ENCODE measurements at places on chromosomes 5 and 9.

DNA sequence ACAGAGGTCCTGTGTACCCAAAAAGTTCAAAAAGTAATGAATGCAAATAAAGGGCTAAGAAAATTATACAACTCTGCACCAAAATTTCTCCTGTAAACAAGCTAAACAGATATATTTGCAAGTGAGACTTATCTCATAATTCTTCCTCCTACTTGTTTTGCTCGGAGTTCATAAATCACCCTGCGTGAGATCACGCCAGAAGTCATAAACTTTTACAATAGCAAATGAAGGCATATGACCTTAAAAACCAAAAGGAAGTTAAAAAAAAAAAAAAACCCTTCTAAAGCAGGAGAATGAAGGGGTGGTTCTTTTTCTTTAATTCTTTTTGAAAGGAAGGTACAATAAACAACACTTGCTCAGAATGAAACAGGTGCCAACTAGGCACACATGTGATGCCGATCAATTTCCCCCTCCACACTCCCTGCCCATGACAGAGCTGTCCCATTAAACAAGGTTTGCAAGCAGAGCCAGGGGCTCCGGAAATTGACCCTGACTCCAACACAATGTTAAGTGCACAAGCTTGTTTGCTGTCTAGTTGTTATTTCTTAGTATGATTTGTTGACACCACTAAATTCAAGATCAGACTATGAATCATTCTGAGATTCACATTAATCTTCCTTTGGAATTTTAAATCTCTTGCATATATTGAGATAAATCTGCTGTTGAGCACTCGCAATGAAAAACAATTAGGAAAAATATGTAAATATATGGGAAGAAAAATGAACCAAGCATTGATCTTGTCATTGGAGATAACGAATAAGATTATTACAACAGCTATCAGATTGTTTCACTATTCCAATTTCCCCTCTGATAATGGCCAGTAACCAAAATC lies 46.3 kb downstream of the DROSHA start:
- DNase-seq: no peak

DNA sequence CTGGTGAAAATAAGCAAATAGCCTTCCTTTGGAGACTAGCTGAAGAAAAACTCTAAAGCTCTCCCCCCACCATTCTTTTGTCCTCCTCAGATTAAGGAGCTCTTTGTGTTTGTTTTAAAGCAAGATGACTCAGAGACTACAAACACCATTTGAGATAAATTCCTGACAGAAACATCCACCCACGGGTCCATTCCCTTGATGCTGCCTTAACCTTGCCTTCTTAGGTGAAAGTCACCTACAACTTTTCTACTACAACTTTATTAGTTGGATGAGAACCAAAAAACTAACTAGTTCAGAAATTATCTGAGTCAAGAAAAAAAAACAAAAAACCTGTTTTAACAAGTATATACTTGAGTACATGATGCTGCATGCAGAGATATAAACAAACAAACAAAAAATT lies 831.1 kb downstream of the NR2F1-AS1 start:
- peak; percentile 36 for DNase-seq

DNA sequence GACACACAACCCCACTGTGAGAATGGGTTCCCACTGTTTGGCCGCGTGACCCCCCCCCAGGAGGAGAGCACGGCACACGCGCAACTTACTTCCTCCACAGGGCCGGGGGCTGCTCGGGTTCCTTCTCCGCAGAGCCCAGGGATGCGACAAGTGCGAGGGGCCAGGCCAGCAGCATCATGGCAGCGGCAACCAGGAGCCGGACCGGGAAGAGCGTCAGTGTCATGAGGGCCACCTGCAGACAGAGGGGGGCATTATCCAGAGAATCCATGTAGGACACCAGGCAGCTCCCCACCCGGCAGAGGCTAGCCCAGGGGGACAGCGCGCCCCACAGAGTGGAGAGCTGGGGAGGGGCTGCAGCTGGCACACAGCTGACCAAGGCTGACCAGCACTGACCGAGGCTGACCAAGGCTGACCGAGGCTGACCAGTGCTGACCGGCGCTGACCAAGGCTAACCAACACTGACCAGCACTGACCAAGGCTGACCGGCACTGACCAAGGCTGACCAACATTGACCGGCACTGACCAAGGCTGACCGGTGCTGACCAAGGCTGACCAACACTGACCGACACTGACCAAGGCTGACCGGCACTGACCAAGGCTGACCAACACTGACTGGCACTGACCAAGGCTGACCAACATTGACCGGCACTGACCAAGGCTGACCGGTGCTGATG lies 22.3 kb downstream of the LPCAT1 start:
- DNase-seq: no peak

DNA sequence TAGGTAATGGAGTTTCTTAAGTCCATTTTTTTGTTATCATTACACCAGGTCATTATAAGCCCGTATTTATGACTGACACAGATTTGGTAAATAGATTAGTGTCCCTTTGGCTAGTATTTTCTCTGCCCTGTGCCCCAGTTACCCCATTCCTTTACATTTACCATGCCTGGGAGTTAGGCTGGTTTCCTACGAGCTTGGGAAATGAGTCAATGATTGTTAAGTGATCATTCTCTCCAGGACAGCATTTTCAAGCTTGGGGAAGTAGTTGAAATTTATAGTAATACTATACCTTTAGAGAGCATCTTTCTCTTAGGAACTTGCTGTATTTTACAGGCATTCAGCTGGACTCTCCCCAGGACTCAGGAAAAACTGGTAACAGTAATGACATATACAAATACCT lies 573.1 kb downstream of the TLE4 start:
- no peak for DNase-seq

DNA sequence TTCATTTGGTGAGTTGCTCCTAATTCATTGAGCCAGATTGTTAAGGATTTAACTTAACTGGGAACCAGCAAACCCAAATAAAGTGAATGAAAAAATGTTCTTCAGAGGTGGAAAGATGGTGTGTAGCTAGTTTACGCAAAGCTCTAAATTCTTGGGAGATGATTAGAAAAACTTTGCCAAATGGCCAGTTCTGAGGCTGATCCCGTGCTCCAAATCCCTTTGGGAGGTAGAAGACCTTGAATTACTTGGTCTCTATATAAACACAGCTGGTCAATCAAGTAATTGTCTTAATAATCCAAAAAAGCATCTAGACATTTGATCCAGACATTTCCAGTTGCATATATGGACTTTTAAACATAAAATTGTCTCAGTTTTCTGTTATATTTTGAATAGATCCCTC lies 11.4 kb downstream of the ACTL7B start:
- no peak for DNase-seq

DNA sequence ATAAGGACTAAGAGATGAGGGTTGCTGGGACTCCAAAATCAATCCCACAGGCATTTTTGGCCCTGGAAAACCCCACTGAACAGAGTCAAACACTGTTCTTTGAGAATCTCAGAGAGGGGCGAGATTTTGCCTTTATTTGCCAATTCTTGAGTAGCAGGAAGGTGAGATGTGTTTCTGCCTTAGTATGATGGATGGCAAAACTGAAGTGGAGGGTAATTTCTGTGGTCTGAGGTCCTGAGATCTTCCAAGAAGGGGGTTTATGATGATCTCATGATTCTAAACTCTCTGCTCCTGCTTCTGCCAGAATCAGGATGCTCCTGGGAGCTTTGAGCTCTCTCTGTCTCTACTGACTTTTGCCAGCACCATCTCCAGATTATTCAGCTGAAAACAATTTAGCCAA lies 174.8 kb upstream of the CLINT1 start:
- DNase-seq: no peak

GRCh38 chr5:8317335-8317734 lies 448.4 kb downstream of the MTRR start:
- DNase-seq: no peak

GRCh38 chr9:112747094-112747493 lies 3.5 kb upstream of the SNX30 start:
- no peak for DNase-seq

DNA sequence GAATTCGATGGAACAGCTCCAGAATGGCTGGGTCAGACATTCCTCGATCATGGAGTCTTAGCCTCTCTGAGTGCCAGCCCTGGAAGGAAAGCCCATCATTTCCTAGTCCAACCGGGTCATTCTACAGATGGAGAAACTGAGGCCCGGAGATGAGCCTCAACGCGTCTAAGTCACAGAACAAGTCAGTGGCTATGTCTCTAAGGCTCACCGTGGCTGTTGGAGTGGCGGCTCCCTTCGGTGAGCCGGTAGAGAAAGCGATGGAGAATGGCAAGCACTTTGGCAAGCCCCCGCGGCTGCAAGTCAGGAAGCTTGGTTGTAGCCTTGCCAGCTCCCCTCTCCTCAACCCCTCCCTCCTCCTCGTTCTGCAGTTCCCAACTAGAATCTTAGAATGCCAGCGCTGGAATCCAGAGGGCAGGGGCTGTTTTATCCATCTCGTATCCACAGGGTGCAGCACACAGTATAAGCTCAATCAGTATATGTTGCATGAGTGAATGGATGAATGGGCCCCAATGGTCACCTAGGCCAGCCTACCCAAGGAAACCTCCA lies 438 bp upstream of the ARSI start:
- DNase-seq: no peak

GRCh38 chr9:130283539-130284248 lies 18.1 kb downstream of the HMCN2 start:
- DNase-seq: no peak

DNA sequence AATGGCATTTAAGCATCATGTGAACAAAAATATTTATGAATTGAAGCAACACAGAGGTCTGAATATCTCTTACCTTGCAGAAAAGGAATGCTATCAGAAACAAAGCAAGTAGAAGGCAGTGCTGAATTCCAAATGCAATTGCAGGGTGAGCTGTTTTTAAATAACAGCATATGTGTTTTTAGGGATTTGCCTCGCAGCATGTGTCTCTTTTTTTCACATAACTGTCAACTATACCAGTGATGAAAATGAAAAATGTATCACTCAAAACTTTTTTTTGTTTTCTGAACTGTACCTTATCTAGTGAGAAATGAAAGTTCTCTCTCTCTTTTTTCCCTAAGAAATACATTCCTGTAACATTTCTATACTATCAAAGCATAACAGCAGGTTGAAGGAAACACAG lies 21.2 kb downstream of the CDH10 start:
- no peak for DNase-seq

GRCh38 chr9:34086864-34087263 lies 38.2 kb upstream of the UBAP2 start:
- DNase-seq: no peak

DNA sequence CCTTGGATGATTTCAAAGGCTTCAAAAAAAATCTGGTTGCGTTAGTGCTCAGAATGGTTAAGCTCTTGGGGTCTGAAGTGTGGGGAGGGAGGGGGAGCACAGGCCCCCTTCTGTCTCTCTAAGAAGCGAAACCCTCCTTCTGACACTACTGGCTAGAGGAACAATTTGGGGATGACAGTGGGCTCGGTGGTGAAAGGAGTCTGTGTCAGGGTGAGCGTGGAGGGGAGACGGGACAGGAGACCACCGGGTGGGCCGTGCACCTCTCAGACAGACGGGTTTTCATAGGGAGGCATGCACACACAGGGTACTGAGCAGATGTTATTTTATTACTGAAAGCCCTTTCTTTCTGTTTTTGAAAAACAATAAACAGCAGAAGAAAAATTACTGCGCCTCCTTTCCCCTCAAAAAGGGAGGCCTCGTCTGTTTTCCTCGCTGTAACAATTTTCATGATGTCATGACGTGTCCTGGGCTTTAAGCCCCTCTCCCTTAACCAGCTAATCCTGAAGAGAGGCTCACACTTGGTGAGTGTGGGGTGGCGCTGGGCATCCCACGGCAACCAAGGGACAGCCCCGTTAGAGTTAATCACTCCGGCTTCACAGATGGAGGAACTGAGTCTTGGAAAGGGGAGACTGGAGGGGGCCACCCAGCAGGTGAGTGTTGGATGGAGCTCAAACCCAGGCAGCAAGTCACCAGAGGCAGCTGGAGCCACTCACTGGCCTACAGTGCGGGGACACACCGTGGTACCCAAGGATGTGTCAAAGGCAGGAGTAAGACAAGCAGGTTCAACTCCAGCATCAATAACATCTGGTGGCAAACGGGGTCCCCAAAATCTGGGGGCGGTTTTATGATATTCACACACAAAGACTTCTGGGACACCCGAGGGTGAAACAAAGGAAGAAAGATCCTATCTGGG lies 53.4 kb downstream of the PTCH1 start:
- no peak for DNase-seq

GRCh38 chr9:20480249-20480648 lies 142.1 kb downstream of the MLLT3 start:
- DNase-seq: no peak

DNA sequence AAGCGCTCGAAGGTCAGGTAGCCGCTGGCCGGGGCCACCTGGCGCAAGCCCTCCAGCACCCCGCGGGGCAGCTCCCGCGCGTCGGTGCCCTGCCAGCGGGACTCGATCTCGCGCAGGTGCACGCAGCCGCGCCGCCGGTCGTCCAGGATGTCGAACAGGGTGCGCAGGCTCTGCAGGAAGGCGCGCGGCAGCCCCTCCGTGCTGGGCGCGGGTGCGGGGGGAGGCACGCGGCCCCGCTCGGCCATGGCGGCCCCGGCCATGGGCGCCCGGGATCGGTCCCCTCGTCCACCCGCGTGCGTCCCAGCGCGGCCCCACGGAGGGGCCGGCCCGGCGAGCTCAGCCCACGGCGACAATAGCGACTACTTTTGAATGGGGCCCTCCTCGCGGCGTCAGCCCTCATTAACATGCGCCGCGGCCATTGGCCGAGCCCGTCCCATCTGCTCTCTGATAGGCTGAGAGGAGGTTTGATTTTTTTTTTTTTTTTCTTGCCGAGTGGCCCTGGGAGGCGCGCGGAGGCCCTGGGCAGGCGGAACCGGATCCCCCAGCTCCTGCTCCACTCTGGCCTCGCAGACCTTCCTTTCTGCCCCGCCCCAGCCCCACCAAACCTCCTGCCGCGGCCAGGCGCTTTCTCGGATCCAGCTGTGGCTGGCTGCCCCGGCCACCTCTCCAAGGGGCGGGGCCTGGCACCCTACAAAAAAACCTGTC lies at the start of gene SAPCD2:
Gene SAPCD2, minus strand, starts transcription at position 357 of the 705 bp plus-strand sequence. Its CDS starts 97 bp downstream, at position 260.
- DNase-seq: peak; percentile 90

DNA sequence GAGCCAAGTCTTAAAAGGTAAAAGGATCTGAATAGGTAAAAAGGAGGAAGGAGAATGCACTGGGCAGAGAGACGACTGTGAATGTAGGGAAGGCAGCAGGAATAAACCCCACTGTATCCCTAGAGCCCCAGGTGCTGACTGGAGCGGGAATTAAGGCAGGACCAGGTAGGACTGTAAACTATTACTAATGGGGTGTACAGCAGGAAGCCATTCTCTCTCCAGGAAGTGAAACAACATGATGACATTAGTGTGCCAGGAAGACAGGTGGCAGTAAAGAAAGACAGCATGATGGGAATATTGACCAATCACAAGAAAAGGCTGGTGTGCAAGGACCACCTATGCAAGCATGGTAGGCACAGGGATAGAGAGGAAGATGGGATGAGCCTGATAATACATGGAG lies 433.0 kb downstream of the DNAH5 start:
- no peak for DNase-seq

DNA sequence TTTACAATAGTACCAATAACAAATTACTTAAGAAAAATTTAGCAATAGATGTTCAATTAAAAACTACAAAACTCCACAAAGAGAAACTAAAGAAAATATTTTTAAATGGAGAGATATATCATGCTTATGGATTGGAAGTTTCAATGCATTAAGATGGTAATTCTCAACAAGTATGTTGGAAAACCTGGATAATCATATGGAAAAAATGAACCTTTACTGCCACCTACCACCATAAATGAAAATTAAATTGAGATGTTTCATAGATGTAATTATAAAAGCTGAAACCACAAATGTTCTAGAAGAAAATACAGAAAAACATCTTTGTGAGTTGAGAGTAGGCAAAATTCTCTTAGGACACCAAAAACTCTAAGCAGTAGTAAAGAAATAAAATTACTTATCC lies 121.7 kb downstream of the ANKRD18B start:
- no peak for DNase-seq

- peak; percentile 0 for DNase-seq
These were observed 375.1 kb upstream of the ST8SIA4 start for GRCh38 chr5:101278011-101278687.

Measured in EH (cell line).